ENCODE measurements at places on chromosomes 11 and 22.

DNA sequence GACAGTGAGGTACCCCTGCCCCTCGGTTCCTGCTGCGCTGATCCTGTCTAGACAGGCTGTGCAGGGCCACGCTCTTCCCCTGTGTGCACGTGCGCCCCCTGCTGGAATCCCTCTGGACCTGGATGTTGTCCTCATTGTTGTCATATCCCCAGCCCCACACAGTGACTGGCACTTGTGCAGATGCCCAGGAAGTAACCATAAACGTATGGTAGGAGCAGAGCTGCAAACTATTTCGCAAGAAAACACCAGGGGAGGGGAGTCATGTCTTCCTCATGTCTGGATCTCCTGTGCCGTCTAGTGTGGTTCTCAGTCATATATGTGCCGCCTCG, 114.7 kb downstream of the CRYBB2 start:
- no peak for DNase-seq

GRCh38 chr11:103903621-103904323, 132.7 kb upstream of the DDI1 start:
- no peak for DNase-seq

DNA sequence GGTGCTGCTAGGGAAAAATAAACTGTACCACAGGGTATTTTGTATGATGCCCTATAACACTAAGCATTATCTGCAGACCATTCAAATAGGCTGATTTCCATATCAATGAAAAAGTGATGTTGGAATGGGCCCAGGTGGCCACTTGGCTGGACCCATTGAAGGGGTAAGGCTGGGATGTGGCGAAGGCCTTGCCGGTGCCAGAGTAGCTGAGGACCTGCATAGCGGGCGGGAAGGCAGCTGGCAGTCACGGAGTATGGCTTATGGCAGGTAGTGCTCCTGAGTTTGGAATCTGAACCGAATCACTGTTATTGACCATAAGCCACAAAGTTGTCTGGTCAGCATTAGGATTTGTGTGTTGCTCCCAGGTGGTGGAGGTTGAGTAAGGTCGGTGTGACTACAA, 131.0 kb downstream of the MICAL2 start:
- DNase-seq, result no peak

DNA sequence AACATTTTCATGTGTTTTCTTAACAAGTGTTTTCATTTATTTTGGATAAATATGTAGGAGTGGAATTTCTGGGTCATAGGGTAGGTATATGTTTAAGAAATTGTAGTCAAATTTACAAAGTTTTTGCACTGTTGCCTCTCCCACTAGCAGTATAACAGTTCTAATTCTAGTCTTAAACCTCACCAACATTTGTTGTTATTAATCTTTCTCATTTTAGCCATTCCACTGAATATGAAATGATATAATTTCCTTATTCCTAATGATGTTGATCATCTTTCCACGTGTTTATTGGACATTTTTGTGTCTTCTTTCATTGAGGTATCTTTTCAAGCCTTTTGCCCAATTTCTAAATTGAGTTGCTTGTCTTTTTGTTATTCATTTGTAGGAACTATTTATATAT, 62.0 kb downstream of the C11orf91 start:
- DNase-seq, result no peak

DNA sequence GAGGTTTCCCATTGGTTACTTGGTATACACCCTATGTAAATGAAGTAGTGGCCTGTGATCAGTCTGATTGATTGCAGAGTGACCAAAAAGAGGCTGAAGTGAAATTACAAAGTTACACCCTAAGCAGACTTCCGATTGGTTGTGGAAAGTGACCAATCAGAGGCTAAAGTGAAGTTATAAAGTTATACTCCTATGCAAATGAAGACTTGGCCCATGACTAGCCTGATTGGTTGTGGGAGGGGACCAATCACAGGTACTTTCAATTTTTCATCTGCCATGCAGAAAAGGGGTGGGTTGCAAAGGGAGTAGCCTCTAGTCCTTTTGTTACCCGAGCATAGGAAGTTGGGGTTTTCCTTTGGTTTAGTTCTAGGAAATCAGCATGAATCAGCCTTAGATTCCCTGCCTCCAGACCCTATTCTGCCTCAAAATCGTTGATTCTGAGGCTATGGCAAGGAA, 18.1 kb upstream of the CSTF3 start:
- DNase-seq, result no peak

- no peak for DNase-seq
Measured at GRCh38 chr11:44774731-44775130, 48.0 kb downstream of the TSPAN18 start.

DNA sequence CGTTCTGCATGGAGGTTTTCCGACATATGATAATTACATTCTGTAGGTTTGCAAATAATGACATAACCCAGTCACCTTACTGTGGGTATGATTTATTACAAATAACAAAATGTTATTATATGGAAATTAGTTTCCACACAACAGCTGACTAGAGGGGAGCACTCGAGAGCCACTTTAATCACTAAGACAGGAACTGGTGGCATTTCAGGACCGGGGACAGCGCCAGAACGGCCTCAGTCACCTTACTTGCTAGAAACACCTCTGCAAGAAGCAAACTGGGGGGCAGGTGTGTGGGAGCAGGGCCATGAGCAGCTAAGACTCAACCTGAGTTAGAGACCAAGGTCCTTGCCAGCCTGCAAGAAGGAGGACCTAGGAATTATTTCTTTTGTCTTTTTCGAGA, 199.9 kb downstream of the DSCAML1 start:
- no peak for DNase-seq

DNA sequence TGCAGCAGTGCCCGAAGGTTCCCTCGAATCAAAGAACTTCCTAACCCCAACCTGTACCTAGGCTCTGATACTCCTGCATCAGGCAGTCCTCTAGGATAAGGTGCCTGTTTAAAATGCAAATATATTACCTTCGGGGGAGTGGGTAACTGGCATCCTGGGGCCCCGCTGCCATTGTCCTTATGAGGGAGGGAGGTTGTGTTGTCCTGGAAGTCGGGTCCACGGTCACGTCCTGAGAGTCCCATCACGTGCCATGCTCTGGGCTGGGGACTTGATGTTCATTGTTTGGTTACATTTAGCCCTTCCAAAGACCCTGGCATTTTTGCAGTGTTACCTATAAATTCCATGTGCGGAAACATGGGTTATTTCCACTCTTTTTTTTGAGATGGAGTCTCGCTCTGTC, 67.6 kb downstream of the PARVB start:
- no peak for DNase-seq

DNA sequence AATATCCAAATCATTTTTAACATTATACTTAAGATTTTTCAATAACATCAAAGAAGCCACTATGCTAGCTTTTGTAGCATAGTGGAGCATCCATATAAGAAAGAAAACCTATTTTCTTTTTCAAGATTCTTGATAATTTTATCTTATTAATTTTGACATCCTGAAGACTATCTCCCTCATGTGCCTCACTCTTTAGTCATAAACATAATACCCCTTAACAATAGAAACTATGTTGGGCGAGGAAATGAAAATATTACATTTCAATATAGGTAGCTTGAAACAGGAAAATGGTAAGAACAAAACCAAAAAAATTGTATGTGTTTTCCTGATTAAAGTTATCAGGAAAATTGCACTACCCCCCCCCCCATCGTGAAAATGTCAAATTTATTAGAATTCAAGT, 40.1 kb downstream of the ELMOD1 start:
- DNase-seq, result no peak

DNA sequence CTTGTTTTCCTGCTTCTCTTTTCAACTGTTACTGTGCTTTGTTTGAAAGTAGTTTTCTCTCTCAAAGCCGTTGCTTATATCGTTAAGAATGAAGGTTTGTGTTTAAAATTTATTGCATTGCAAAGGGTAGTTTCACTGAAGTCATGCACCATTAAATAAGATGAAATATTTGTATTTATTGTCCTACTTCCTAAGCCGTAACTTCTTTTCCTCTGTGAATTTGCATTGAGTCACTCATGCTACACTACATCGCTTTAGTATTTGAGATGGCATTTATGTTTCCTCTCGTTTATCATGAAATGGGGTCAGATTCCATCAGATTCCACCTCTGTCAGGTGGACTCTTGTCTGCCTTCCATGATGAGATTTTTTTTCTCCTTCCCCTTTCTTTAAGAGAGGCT, 65.8 kb upstream of the RASSF10 start:
- DNase-seq, result no peak

- no peak for DNase-seq
Measured at GRCh38 chr11:32916994-32917393, 24.4 kb downstream of the QSER1 start.

DNA sequence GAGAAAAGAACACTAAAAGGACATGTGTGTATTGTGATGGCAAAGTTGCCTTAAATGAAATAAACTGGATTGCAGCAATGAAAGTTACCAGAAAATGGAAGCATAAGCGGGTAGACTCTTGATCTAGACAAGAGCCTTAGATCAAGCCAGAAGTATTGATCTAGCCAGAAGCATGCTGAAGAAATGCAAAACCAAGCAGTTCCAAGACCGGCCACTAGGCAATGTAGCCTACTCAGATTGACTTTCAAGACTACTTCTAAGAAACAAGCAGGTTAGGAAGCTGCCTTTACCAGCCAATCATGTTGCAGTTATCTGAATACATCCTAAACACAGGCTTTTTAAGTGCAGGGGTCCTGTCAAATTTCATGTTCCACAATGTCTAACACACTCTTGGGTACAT, 54.6 kb downstream of the KCNA4 start:
- no peak for DNase-seq

DNA sequence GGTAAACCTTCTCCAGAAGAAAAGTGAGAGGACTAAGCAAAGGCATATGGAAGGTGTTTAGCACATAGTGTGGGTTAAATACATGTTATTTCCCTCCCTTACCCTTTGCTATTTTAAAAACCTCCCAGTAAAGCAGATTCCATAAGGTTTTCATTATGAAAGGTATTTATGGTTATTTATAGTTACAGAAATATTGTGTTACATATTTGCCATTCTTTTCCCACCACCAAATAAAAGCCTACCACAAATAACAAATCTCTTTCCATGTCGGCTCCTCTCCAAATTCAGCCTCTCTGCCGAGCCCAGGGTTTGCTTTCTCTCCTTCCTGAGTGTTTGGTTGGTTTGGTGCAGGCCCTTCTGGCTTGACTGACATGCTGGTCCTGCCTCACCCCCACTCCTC, 64.4 kb downstream of the INSC start:
- DNase-seq, result no peak

DNA sequence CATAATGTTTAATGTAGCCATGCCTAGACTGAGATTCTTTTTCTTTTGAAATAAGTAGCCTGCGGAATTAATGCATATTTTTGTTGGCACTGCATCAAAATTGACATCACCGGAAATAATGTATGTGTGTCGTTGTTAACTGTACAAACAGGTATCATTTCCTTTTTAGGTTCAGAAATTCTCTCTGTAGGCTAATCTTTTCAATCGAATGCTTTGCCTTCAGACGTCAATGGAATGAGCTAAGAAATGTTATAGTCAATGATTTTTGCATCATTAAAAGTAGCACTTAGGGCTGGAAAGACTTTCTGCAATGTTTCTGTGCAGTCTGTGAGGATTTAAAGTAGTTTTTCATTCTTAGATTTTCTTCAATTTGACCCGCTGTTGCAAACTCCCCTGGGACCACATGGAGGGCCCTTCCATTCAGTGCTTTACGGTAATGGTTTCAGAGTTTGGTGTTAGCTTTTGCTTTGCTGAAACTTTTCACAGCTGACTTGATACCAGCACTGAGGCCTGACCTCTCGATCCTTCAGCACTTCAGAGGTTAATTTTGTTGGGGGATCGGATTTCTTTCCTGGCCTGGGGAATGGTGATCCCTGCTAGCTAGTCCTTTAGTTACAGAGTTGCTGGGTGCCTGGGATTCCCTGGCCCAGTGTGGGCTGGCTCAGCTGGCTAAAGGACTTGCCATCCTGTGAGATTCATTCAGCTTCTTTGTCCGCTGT, 137.8 kb downstream of the DBX1 start:
- DNase-seq, result no peak

DNA sequence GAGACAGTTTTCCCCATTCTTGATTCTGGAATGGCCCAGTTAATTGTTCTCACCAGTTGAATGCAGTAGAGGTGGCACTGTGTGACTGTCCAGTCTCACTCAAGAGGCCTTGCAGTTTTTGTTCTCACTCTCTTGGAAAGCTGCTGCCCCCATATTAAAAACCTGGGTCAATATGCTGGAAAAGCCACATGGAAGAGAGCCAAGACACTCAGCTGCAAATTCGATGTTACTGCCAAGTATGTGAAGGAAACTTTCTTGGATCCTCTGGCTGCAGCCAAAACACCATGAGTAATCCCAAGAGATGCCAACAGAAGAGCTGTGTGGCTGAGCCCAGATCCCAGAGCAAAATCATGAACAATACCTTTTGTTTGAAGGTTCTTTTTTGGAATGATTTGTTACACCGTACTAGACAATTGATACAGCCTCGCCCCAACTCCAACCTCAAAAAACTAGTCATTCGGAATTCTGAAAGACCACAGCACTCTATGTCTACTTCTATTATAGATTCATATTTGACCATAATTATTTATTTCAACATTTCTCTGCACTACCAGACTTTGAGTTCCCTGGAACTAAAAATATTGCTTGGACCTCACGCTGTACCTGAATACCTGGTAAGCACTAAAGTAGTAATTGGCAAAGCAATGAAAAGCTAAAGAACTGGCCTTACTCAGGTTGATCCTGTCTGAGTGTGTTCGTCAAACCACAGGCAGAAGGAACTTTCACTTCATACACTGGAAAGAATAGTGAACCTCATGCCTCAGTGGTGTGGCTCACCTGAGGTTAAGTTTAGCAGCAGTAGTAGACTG, 378.8 kb downstream of the ETS1 start:
- DNase-seq, result no peak

- no peak for DNase-seq
Measured at GRCh38 chr22:24699876-24700275, 74.6 kb downstream of the PIWIL3 start.

DNA sequence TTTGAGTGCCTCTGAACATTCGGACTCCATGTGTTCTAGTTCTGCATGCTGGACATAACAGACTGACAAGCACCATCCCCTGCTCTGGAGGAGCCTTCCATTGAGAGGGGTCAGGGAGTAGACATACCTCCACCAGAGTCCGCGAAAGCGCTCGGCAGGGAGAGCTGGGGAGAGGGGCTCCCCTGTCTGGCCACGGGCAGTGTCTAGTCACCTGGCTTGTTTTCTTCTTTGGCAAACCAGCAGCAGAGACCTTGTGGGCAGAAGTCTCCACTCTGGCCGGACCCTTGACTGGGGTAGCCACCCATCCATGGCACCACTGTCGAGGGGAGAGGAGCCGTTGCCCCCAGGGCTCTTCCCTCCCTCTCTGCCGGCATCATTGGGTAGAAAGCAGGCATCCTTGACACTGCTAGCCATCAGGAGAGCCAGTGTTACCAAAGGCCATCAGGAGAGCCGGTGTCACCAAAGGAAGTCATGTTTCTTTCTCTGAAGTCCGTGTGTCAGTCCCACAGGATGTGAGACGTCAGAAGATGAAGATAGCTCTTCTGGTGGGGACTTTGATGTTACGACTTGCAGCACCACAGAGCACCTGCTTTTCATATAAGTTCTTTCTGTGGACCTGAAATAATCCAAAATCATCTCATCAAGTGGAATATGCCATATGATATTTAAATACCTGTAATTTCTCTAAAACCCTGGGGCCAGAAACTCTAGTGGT, 305.6 kb downstream of the TBC1D22A start:
- no peak for DNase-seq

- DNase-seq, result no peak
Measured at GRCh38 chr11:122293296-122294023, 177.4 kb upstream of the BLID start.

- no peak for DNase-seq
Measured at GRCh38 chr11:5736396-5736795, at the start of gene OR56B1. Gene OR56B1 (plus strand): TSS chr11:5736448. CDS start chr11:5736517, 69 bp downstream.

Data from stimulated activated CD8-positive, alpha-beta memory T cell treated with anti-CD3 and anti-CD28 coated beads, Interleukin-4, amount 100 ng/mL, for 1 hour (primary cell).